Stimulated activated CD4-positive, alpha-beta T cell treated with anti-CD3 and anti-CD28 coated beads, Interleukin-15, amount 100 ng/mL, for 24 hours (primary cell): ENCODE measurements at places on chromosomes 4 and X.

DNA sequence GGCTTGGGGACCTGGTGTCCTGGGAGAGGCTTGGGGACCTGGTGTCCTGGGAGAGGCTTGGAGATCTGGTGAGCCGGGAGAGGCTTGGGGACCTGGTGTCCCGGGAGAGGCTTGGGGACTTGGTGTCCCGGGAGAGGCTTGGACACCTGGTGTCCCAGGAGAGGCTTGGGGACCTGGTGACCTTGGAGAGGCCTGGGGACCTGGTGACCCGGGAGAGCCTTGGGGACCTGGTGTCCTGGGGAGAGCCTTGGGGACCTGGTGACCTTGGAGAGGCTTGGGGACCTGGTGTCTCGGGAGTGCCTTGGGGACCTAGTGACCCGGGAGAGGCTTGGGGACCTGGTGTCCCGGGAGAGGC, 12.6 kb downstream of the SHOX start:
- no peak for DNase-seq

DNA sequence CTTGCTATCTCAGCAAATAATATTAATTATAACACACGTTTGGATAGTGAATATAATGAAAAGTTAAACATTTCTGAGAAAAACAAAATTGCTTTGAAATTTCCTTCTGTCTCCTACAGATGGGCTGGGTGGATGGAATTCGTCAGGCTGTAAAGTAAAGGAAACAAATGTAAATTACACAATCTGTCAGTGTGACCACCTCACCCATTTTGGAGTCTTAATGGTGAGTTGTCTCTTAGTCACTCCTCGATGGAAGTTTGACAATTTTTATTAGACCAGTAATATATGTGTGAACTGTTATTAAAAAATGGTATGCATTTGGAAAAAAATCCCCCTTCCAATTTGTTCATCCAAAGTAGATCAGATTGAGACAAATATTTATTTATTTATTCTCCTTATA, 92.5 kb upstream of the BRS3 start:
- DNase-seq, result no peak

DNA sequence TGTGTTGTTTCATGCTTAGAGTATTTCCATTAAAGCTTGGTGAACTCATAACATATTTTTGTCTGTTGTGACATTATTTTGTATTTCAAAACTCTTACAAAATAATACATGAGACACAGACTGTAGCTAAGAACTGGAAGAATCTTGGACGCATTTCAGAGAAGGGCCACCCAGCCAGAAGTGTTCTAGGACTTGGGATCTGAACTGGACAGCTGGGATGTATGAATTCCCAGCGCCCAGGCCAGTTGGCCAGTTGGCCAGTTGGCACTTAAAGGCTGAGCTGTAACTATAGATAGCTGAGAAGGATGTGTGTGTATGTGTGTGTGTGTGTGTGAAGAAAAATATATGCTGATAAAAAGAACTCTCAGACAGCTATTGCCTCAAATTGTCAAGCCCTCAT, 193.4 kb upstream of the GPR101 start:
- no peak for DNase-seq

DNA sequence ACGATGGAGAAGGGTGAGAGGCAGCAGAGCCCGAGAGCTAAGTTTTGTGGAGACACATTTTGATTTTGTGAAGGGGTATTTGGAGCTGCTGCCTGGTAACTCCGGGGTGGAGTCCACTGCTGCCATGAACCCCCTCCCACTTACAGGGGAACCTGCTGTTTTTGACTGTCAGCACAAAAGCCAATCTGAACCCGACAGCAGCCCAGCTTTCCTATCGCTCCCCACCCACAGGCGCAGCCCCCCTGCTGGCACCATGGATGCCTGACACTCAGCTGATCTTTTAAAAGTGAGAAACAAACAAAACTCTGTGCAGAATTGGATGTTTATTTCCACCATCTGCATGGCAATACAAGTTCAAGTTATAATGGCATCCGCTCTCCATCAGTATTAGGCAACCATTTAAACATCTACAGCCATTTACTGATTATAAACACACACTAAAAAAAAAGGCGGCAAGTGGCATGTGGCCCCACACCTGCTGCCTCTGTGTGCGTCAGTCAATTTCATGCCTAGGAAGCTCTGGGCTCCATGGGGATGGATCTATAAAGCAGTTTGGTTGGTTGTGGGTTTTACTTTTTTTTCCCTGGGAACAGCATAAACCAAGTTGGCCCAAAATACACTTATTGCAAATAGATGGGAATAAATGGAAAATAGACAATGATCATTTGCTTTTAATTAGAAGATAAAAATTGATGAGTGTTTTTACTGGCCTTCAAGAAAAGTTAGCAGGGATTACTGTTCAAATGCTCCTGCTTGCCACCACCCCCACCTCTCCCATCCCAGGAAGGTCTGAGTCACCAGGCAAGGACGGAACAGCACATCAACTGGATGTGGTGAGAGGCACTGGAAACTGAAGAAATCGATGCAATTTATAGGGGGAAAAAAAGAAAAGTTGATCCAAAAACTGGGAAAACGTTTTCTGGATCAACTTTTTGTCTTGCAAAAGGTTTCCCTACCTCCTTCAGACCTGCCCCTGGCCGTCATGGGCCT, 46.0 kb downstream of the SEPSECS start:
- DNase-seq, result no peak

GRCh38 chr4:182862141-182862875, 54.9 kb downstream of the DCTD start:
- DNase-seq, result no peak

GRCh38 chr4:7786517-7786916, 153.1 kb downstream of the AFAP1 start:
- no peak for DNase-seq

- DNase-seq, result no peak
Observed at GRCh38 chr4:23033796-23034195, 341.1 kb downstream of the GBA3 start.
